CD4-positive, alpha-beta T cell (primary cell): ENCODE measurements at places on chromosomes 5 and 9.

DNA sequence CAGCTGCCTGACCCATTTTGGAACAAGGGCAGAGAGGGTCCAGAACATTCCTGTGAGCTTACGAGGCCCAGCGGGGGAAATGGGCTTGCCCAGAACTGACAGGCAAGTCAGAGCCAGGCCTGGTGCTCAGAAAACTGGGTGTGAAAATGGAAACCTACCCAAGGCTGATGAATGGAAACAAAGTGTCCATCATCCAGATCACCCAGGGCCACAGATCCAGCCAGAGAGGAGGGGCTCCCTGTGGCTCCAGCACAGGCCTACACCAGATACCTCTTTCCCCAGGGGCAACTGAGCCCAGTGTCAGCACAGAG is 3.1 kb downstream of the CLTB start:
- no peak for DNase-seq

- DNase-seq: no peak
These were observed 720.6 kb downstream of the SEMA5A start for GRCh38 chr5:8825139-8825757.

- DNase-seq: no peak
These were observed 136.3 kb downstream of the SIL1 start for GRCh38 chr5:139061856-139062255.

DNA sequence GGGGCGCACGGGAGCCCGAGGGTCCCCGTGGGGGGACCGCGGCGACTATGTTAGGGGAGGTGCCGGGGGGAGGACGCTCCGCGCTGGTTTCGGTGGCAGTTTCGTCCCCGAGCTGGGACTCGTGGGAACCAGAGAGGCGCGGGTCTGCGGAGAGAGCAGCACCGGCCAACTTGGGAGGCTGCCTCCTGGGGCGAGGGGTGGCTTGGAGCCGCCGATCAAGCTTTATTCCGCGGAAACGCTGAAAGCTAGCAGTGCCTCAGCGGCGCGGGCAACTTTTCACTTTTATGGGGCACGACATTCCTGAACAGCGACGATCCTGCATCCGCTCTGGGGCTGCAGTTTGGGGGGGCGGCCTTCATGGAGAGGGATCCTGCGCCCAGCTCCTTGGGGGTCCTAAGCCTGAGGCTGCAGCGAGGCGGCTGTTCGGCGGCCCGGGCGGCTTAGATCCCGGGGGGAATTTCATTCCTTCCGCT is 369 bp downstream of the OCLN start:
- DNase-seq: no peak

- no peak for DNase-seq
These were observed 164.3 kb upstream of the OTULINL start for GRCh38 chr5:14417276-14417730.

GRCh38 chr5:175325681-175326080 is 118.3 kb downstream of the DRD1 start:
- no peak for DNase-seq

DNA sequence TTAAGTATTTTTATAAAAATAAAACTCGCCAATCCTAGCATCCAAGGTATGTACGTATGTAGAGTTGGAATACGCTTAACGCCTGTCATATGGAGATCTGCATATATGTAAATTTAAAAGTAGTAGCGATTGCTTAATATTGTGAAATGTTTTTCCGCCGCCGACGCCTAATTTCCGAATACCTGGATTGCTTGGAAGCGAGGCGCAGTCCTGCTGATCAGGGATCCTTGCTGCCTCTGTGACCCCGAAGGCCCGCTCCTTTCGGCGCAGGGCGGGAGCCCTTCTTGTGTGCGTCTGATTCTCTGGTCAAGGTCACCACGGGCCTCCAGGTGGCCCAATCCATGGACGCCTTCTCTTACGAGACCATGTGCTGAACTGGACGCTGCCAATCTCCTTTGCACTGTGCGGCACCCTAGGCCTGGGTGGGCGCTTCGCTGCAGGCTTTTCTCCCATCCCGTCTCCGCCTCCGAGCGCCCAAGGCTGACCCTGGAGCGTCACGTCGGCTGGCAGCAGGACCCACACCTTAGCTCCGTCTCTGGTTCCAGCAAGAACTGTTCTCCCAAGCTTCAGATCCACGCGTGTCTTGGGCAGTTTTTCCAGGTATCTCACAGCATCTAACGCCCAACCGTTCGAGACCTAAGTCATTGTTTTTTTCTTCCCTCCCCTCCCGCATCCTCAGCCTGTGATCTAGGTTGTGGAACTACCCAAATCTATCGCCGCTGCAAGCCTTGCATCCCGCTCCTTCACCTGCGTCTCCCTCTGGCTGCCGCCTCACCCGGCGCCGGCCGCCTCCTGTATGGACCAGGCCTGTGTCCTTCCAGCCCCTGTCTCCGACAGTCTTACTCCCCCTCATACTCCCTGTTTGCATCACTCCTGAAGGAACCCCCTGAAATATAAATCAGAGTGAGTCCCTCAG is 3.6 kb upstream of the TRIM41 start:
- no peak for DNase-seq

DNA sequence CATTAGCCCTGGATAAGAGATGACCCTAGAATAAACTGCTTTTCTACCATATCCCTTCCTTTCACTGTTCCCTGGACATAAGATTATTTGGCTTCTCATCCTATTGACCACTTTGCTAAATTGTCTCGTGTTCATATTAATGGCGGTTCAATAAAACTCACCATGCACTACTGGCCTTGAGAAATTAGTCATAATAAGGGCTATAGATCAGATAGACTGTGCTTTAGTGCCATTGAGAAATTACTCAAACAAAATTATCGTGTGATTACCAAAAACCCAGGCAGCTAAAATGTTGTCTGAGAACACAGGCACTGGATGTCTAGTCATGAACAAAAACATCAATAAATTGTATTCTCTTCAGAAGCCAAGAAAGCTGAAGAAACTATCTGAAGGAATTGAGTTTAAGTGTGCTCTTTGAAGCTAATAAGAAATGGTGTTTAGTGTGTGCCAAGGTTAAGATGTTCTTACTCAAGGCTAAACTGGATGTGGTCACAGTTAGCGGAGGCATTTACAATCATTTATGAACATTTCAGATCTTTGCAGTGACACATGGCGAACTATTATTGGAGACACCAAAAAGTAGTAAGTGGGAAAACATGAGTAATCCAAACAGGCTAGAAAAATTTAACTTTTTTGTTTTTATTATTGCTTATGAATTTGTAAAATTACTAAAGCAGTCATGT is 460.4 kb upstream of the RORB start:
- no peak for DNase-seq

GRCh38 chr5:168502563-168503237 is 16.4 kb downstream of the RARS1 start:
- DNase-seq: no peak

DNA sequence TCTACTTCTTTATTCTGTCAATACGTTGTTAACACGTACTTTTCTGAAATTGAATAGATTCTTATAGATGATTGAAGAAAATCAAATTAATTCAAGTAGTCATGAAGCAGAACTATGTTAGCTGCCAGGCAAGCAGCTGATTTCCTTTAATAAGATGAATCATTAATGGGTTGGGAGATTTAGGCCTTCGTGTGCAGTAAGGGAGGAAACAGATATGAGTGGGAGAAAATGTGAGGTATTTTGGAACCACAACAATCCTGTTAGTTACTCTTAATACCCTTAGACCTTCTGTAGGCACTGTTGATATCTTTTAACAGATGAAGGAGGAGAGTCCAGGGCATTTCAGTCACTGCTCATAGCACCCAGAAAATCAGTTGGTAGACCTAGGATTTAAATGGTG is 121.0 kb downstream of the AOPEP start:
- no peak for DNase-seq

GRCh38 chr5:32027717-32028458 is 146.2 kb downstream of the GOLPH3 start:
- DNase-seq: no peak

- no peak for DNase-seq
These were observed 41.7 kb downstream of the SMIM15 start for GRCh38 chr5:61120534-61120933.

DNA sequence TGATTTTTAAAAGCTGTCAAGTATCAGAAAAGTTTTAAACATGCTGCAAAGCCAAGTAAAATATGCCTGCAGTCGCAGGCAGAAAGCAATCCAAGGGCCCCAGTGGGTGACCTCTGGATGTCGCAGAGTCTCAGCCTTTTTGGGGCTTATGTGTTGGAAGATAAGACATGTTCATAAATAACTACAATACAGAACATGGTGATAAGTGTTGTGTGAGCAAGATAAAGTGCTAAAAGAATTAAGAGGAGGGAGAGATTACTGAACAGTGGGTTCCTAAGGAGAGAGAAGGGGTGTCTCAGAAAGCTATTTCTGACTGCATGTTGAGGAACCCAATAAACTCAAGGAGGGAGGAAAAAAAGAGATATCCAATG is 78.9 kb upstream of the ADRB2 start:
- DNase-seq: no peak

GRCh38 chr9:8621416-8621815 is 821.8 kb upstream of the DMAC1 start:
- no peak for DNase-seq

- DNase-seq: no peak
These were observed 4.1 kb downstream of the GALNT10 start for GRCh38 chr5:154194345-154195329.

DNA sequence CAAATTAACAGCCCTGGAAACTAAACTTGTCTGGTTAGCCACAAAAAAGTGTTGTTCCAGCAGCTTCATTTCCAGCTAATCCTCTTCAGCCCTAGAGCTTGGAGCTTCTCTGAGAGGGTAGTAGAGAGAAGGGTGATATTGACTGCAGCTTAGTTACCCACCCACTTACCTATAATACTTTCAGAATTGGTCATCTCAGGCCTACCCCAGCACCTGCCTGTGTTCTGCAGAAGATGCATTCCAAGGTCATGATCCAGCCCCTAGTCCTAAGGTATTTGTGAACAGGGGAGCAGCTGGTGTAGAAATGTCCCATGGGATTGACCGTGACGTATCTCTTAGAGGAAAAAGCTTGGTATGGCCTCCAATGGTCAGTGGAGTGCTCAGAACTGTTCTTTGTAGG is 289.0 kb downstream of the NR3C1 start:
- DNase-seq: no peak
